ENCODE measurements at places on chromosomes 5 and 9. TPM values are rescaled to one million over a fixed set of nuclear protein-coding genes. Genes with fewer than 3 reads are reported as not detected.

Gene FBN2
- total RNA-seq = 9.0 TPM

Gene KCNIP1
- total RNA-seq = 51.2 TPM

Gene CEP72
- total RNA-seq = 4.6 TPM

Gene SYK
- 4.2 TPM for total RNA-seq

Gene GNPDA1
- total RNA-seq = 28.8 TPM

Gene QRFP
- total RNA-seq = not detected

Gene SOHLH1
- total RNA-seq = not detected

Gene MARCHF3
- 25.1 TPM for total RNA-seq

Gene TNC
- total RNA-seq = 112 TPM

Gene KIAA0825
- 36.9 TPM for total RNA-seq

Gene CCDC192
- not detected for total RNA-seq

Gene EFNA5
- total RNA-seq = 22.6 TPM

Gene CENPK
- 12.0 TPM for total RNA-seq

Gene FAM81B
- total RNA-seq = 14.8 TPM

Gene IL4
- total RNA-seq = not detected

Gene MLANA
- total RNA-seq = not detected

Gene ZNF366
- 2.1 TPM for total RNA-seq

Gene PDE8B
- total RNA-seq = 15.5 TPM

Gene MYO10
- total RNA-seq = 33.4 TPM
